ENCODE measurements at places on chromosomes 4 and X.

DNA sequence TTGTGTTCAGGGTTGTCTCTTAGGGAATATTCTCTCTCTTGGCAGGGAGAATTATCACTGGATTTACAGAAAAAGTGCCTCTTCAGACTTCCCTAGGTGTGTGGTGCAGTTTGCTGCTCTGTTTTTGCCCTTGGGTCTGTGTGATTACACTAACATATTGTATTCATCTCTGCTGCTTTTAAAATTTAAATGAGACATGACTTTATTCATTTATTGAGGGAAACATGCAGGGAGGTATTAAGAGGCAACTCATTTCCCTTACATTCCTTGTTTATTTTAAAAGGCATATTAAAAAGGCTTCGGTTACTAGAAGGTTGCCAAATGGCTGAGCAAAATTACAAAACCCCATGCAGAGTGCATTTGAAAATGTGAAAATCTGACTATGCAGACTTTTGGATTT lies 135.1 kb upstream of the GEMIN8 start:
- DNase-seq = no peak

DNA sequence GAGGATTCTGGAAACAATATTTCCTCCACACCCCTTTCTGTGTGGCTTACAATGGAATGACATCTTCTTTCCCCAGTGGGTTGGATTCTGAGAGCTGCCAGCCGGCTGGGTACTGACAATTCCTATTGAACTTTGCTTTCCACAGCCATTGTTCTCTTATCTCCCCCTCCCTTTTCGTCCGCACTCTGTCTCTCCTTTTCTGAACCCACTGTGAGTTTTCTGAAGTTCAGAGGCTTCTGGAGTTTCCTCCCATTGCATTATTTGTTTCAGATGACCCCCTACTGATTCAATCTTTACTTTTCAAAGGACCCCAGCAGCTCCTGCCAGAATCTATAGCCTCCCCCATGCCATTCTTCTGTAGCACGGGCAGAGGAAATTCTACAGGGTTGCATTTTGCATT lies 10.4 kb downstream of the SMPX start:
- no peak for DNase-seq

- no peak for DNase-seq
Measured at GRCh38 chr4:55993994-55994663, 45.4 kb downstream of the CEP135 start.

- no peak for DNase-seq
Measured at GRCh38 chr4:8169763-8170162, 11.2 kb upstream of the ABLIM2 start.

DNA sequence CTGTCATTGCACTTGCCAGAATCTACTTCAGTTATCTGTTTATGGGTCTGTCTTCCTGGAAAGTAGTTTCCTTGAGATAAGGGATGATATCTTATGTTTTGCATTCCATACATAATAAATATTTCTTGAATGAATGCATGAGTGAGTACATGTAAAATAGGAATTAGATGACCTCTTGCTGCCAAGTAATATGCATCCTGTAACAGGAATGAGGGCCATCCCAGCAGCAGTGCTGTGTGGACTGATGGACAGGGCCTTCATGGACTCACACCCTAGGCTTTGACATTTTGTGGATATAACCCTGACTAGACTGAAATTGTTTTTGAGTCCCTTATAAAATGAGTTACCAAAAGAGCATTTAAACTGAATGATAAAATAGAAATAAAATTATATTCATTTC lies 77.2 kb upstream of the NEIL3 start:
- no peak for DNase-seq

- no peak for DNase-seq
Measured at GRCh38 chr4:5930456-5930855, 37.6 kb upstream of the CRMP1 start.

- DNase-seq = no peak
Measured at GRCh38 chrX:10327651-10328050, 170.9 kb downstream of the CLCN4 start.
